HFFc6 (cell line): ENCODE measurements at places on chromosomes 7 and 10.

DNA sequence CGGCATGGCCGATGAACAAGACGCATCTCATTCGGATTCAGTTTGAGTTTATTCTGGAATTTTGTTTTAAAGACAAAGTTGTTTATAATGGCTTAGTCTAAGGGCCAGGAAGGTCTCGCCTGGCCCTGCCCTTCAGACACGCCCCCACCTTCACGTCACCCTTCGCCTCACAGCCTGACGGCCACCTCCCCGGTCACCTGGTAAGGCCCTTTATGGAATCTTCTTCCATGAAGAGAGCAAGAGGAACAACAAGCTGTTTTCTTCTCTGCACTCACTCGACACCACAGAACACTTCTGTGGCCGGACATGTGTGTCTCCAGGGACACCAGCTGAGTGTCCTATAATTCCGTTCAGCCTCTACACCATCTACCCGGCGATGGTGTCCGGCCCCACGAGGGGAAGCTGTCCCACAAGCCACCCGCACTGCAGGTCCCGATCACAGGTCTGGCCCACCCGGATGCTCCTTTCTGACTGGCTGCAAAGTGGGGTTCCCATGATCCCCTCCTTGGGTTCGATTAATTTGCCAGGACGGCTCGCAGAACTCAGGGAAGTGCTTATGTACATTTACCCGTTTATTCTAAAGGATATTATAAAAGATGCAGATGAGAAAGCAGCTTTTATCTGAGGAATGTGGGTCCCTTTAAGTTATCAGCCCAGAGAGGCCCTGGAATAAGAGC lies 17.4 kb upstream of the KNDC1 start:
- DNase-seq, result no peak

- peak; percentile 30 for DNase-seq
Observed at GRCh38 chr7:121562259-121562658, 166.2 kb upstream of the FAM3C start.

DNA sequence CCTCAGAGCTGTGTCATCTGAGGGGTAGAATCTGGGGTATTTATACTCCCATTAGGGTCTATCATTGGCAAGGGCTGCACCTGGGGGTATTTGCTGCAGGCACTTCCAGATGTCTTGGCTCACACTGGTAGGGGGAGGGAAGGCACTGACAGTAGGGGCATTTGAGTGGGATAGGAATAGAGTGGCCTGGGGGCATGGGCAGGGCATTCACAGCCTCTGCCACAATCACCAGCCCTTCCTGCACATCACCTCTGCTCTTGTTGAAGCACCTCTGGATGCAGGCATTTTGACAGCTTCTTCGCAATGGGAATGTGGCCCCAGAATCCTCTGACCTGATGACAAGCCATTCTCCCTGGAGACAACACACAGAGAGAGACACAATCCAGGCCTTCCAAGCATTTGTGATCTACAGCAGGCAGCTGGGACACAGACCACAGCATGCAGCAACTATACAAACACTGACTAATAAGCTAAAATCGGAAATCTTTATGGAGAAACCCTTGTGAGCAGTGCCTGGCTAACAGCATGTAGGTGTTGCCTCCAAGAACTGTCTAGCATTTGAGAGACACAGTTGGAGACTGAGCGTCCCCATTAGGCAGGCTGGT lies 178.5 kb downstream of the KCNMA1 start:
- DNase-seq, result peak; percentile 68

GRCh38 chr10:84237199-84238051 lies 3.9 kb downstream of the LRIT1 start:
- DNase-seq, result no peak

DNA sequence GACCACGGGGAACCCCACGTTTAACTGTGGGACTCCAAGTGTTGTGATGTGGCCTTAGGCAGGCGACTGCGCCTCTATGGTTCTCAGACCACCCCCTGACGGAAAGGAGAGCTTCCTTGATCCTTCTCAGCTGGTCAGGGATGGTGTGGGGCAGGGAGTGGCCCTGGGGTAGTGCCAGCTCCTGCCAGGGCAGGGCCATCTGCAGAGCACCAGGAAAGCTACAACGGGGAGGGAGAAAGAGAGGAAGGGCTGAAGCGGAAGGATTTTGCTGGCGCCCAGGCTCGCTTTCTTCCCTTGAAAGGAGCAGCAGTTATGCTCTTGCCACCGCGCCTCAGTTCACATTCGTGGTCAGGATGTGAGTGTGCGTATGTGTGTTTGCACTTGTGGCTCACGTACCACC lies 74.9 kb upstream of the PCBD1 start:
- no peak for DNase-seq

DNA sequence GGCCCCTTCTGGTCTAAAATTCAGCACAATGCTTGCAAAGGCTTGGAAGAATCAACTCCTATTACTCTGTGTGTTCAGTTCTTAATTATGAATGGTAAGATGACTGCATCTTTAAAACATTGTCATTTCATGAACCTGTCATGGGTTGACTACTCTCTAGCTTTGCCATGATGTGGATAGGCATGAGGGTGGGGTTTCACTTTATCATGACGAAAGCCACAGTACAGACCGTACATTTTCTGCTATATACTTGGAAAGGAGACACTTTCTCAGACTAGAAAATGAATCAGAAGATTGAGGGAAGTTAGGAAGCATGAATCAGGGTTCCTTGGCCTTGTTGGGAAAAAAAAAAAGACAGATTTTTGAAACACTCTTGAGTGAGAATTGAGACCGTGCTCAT lies 19.7 kb upstream of the MSRB2 start:
- DNase-seq, result no peak

GRCh38 chr10:123394382-123394781 lies 240.2 kb downstream of the BUB3 start:
- DNase-seq, result no peak

GRCh38 chr7:6306471-6306870 lies 34.0 kb upstream of the CYTH3 start:
- peak; percentile 54 for DNase-seq

DNA sequence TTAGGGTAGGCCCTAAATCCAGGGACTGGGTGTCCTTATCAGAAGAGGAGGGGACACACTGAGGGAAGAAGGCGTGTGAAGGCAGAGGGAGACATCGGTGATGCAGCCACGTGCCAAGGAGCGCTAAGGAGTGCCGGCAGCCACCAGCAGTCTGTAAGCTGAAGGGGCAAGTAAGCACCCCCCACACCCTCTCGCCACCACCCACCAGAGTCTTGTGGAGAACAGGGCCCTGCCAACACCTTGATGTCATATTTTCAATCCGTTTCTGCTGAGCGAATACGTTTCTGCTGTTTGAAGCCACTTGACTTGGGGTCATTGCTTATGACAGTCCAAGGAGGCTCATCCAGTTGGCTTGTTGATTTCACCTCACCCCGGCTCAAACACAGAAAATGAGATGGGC lies 37.9 kb downstream of the RGS10 start:
- DNase-seq, result no peak

- DNase-seq, result no peak
Observed at GRCh38 chr7:25719190-25719896, 432.7 kb upstream of the NFE2L3 start.

GRCh38 chr10:31314256-31315150 lies 4.5 kb upstream of the ZEB1 start:
- no peak for DNase-seq

DNA sequence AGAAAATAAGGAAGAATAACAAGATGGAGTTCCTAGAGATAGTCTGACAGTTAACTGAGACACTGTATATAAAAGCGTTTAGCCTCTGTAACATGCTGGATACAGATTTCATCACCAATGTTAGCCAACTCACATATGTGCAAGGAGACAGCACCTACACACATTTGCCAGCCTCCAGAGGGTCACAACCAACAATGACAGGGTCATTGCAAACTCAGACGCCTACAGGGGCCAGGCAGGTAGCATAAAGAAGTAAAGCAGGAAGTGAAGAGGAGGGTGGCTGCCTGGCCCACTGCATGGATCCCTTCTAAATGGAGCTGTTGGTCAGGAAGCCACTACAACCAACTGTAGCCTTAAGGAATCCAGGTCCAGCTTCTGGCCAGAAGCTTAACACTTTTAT lies 50.4 kb downstream of the NRAP start:
- DNase-seq, result no peak

DNA sequence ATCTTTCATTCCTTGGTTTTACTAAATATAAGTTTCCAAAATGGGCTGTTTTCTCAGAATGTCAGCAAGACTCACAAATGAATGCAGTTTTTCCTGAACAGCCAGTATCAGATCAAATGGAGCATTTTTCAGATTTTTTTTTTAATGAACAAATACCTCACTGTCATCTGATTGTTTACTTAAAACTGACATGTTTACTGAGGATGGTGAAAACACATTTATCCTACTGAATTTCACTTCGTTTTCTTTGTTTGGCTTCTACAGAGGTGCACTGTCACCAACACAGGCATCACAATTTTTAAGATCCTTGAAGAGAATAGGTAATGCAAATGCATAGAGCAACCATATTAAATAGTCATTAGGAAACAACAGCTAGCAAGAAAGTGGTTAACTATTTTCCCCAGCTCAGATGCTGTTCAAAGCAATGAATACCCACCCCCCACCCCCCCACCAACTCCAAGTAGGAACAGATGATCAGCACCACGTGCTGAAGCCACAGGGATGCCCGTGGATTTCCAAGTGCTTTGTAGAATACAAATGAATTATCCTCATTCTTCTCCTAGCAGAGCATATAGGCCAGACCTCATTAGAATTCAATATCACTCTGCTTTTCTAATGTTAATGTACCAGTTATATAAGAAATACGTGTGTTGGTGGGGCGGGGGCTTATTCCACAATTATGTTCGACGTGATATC lies 205.9 kb downstream of the SKAP2 start:
- no peak for DNase-seq

DNA sequence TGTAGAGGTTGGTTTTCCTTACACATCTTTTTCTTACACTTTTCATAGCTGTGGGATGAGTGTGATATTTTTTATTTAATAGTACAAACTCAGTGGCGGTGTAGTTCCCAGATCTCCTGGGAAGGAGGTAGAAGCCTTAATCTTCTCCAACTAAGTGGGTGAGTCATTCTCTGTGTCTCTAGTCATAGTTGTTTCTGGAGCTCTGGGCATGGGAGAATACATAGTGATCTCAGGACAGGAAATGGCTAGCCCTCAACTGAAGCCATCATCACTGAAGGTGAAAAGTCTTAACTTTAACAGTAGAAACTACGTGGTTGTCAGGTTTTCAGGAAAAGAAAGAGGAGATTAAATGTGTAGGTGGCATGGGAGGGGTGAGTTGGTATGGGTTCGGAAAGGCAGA lies 319.4 kb upstream of the FZD8 start:
- DNase-seq, result peak; percentile 12

DNA sequence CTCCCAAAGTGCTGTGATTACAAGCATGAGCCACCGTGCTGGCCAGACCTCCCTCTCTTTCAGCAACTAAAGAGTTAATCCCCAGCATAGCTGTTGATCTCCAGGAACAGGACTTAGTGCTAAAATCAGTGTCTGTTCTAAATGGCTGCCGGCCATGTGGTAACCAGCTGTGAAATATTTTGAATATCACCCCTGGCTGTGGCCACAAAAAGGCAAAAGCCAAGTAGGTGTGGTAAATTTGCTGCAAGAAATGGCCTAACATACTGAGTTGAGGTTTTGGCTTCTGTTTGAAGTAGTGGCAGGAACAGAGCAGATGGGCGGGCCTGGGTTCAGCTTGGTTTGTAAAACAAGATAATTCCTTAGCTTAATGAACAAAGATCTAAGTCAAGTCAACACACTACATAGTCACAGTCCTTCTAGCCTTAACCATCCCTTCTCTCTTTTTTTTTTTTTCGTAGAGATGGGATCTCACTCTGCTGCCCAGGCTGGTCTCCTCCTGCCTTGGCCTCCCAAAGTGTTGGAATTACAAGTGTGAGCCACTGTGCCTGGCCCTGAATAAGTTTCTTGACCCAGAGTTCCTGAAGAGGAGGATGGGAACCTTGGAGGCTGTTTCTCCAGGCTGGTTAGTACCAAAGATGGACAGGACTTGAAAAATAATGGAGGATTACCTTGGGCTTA lies 22.7 kb upstream of the AGFG2 start:
- peak; percentile 66 for DNase-seq

DNA sequence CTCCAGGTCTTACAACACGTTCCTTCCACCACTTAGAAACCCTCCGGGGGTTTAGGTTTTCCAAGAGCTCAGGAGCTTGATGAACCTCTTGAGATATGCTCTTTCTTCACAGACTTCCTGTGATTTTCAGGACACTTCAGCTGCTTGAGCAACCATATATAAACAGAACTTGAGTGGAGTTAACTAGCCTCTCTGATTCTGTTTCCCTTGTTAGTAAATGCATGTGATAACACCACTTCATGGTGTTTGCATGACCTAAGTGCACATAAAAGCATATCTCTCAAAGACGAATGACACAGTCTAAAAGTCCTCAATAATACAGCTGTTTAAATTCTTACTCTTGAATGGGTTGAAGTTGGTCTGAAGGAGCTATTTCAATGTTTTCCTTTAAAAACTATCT lies 9.9 kb downstream of the PRR15 start:
- DNase-seq, result no peak

DNA sequence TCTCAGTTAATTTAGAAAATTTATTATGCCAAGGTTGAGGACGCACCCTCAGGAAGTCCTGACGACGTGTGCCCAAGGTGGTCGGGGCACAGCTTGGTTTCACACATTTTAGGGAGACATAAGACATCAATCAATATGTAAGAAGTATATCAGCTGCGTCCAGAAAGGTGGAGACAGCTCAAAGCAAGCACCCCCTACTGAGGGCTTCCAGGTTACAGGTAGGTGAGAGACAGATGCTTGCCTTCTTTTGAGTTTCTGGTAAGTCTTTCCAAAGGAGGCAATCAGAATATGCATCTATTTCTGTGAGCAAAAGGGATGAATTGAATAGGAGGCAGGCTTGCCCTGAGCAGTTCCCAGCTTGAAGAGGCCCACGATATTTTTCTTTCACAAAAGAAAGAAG lies 614.3 kb downstream of the XPNPEP1 start:
- DNase-seq, result no peak

DNA sequence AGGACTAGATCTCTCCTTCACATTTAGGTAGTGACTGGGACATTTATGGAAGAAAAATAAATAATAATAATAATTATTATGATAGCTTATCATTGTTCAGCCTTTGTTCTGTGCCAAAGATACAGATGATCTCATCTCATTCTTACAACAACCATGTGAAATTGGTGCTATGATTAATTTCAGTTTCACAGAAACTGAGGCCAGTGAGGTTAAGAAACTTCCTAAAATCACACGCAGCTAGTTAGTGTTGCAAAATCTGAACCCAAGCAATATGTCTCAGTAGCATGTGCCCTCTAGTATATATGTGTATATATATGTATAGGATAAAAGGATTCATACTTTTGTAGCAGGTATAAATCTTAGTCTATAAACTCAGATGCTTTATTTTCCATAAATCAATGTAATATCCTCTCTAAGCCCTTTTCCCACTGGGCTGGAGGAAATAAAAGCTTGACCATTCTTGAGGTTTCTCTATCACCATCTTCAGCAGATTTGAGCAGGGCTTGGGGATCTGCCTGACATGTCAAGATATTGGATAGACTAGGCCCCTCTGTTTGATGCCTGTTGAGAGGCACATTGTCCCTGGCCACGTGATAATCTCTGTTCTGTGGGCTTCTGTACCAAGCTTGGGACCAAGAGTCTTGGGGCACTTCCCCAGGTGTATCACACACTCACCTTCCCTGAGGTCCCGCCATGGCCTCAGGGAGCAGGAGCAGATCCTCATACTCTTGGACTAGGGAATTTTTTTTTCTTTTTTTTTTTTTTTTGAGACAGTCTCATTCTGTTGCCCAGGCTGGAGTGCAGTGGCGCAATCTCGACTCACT lies 172.6 kb upstream of the NRP1 start:
- no peak for DNase-seq

GRCh38 chr10:62394556-62395018 lies 20.4 kb downstream of the ZNF365 start:
- no peak for DNase-seq
